ENCODE measurements at places on chromosomes 5 and 9.

DNA sequence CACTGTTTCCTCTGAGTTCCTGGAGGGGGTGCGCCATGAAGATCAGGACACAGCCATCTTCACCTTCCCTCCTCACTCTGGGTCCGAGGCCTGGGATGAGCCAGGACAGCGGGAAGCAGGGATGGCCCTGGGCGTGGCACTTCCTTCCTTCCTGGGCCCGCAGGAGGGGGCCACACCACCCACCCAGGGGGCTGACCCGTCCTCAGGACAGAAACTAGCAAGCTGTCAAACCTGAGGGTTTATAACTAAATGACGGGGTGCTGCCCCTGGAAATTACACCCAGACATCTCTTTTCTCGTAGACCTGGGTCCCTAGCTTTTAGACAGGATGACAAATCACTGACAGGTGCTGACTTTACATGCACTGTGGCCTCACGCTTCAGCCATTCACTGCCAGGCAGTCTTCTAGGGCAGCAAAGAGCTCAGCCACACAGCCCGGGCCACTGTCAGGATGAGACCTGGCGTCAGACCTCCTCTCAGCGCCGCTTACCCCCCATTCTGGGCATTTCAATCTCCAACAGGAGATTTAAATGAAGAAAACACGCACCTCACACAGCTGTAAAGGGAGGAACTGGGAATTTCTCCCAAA lies 8.1 kb downstream of the FCN2 start:
- no peak for DNase-seq

DNA sequence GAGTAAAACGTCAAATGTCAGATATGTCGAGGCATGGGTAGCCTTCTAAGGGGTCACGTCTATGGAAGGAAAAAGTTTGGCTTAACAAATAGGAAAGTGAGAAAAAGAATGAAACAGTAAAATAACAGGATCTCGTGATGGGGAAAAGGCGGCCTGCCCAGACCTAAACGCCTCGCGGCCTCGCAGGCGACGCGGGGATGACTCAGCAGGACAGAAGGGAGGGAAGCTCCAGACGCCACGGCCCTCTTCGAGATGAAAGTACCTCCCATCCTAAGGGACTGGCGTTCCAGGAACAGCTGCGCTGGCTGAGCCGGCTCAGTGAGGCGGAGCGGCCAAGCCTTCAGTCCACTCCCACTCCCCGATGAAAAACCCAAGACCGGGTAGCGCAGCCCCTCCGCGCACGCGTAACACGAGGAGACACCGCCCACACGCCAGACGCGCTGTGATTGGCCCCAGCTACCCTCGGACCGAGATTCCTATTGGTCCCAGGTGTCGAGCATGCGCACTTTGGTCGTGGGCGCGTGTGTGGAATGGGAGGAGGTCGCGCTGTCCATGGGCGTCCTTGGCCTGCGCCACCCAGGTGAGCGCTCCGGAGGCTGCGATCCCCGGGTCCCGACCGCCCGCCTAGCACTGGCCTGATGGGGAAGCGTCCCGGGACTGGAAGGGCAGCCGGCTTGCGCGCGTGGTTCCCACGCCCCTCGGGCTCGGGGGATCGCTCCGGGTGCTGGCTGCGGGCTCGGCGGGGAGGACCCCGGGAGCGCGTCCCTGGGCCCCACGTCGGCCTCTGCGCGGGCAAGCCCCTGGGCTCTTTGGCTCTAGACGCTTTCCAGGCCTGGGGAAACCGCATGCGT lies 588.5 kb downstream of the MTRR start:
- peak; percentile 88 for DNase-seq

DNA sequence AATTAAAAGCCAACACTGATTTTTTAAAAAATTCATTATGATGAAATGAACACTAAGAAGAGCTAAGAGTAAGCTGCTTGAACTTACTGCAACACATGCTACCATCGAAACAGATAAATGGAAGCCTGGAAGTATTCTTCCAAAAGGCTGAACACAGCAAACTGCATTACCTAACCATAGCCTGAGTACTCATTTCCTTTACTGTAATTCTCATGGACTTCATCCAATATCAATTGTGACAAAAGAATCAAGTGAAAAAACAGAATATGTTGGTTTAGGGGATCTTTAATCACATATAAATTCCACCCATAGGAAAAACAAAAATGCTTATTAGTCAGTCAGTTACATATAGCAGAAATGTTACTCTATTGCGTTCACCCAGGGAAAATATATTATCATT lies 68.5 kb downstream of the DROSHA start:
- no peak for DNase-seq

GRCh38 chr5:10632110-10632761 lies 68.4 kb downstream of the ANKRD33B start:
- DNase-seq: peak; percentile 85

DNA sequence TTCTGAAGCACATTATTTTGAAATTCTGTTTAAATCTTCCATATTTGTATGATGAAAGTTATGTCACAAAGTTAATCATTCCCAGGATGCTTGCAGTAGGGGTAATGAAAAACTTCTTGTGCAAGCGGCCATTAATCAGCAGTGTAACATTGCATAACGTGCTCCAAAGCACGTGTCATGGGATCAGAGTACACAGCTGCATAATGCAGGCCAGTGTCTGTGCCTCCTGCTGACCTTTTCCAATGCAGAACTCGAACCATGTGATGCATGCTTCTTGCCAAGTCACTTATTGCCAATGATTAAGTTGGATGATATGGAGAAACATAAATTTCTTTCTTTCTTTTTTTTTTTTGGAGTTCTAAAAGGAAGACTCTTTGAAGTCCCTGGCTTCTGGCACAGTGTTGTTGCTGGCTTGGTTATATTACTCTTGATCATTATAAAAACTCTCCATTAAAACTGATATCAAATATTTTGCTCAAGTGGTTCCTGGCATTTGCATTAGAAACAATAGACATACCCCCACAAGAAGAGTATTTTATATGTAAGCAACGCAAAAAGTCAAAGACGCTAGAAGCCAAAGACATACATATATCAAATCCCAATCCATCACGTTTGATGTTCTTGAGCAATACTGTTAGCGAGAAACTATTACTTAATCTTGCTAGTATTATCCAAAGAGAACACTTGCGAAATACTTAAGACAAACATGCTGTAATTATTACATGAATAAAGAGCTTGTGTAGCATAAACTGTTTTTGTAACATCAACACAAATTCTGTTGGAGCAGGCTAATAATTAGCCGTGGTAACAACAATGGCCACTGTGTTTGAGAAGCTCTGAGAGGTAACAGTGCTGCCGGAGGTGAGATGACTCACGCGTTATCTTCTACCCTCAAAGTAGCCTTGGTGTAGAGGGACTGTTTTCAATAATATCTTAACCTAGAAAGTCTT lies 164.2 kb downstream of the AUH start:
- no peak for DNase-seq

DNA sequence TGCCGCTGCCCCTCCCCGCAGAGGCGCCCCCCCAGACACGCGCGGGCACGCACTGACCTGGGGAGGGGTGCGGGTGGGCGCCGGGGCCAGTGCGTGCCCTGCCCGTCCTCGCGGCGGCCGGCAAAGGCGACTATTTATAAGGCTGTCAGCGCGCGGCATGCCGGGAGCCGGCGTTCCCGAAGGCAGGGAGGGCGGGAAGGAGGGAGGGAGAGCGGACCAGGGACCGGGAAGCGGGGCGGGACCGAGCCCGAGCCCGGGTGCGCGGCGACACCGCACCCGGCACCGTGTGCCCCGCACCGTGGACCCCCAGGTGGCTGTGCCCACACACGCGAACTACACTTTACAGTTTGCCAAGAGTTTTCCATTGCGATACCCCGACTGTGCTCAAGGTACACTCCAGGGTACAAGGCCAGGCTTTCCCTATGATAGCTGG lies at the start of gene AK1:
AK1 (minus strand) TSS at position 110 of the 433 bp plus-strand sequence. CDS start 3,058 bp downstream, outside the sequence.
- peak; percentile 58 for DNase-seq

DNA sequence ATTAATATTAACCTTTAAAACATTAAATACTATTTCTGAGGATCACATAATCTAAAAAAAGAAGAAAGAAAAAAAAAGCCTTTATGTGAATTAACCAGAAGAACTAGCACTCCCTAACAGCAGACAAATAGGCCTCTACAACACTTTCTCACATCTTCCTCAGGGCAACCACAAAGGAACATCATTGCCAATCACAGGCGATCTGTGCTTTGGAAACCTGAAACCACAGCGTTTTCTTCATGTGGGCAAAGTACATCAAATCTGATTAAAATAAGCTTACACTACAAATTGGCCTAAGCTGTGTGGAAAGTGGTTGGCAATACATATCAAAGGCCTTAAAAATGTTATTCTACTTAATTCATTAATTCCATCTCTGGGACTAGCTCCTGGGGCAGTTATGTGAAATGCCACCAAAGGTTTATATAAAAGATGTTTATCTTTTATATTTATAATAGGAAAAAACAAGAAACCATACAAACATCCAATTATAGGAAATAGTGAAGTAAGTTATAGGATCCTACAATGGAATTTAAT lies 184.8 kb upstream of the TBCA start:
- no peak for DNase-seq

DNA sequence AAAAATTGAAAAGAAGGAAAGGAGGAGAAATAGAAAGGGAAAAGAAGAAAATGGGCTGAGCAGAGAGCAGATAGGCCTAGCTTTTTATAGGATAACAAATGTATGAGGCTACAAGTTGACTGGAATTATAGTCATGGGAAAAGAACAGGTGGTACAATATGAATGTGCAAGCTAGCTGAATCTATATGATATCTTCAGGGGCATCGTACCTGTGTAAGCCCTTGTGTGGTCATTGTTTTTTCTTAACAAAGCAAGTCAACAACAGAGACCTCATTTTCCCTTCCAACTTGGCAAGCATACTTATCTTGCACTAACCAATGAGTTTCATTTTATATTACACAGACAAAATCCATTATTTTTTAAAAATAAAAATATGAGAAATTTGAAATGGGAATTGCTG lies 259.2 kb downstream of the KCTD16 start:
- DNase-seq: no peak

GRCh38 chr5:32206509-32207354 lies 32.6 kb upstream of the GOLPH3 start:
- no peak for DNase-seq

All from natural killer cell treated with Interleukin-12 subunit alpha and Interleukin-12 subunit beta and Interleukin-15 and Interleukin-18, amount 100 ng/mL, for 72 hours (primary cell).